ENCODE measurements at places on chromosomes 5 and 9.

DNA sequence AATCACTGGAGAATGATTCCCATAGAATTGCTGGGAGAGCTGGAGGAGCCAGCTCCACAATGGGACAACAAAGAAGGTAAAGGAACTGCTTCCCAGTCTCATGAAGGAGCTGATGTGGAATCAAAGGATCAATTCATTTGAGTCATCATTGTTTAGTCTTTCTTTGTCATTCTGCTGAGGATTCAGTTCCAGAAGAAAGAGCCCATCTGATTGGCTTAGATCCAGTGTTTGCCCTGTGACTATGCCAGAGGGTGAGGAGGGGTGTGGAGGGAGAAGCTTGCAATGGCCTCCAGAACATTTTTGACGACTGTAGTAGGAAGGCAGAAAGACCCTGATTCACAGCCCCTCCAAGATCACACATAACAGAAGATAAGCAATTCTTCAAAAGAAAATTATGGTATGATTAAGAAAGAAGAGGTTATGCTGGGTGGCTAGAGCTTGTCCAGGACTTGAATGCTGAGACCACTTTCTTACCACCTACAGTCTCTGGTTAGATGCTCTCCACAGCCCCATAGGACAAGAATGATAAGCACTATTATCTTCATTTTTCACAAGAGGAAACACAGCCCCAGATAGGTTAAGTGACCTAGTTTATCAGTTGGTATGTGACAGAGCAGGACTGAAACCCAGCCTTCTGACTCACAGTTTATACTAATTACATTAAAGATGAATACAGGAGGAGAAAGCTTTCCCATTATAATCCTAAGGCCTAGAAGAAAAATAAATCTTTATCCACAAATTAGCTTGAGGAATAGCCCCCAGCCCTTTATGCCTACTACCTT lies 363.1 kb downstream of the PRELID2 start:
- peak; percentile 18 for DNase-seq

DNA sequence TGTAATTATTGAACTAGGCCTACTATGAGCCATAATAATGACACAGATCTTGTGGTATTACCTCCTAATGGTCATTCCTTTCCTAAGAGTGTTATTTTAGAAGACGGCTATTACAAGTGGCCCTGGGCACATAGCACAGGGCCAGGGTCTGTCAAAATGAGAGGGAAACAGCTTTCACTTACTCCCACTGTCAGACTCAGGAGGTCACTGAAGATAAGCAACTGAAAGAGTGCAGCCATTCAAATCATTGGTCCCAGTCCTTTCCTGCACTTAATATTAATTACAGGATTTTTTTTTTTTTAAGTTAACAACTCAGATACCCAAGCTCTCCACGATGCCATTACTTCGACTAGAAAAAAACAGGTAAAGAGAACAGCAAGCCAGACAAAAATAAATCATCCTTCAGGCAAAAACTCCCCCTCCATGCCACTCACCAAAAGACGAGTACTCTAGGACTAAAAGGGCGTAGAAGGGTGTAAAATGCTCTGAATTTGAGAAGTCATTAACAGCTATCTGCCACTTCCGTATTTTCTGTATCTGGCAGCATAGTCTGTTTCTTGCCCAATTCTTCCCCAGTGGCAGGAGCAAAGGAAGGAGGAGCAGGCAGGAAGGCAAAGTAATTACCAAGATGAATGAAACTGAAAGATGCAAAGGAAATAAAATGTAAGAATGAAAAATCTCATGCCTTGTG lies 87.4 kb downstream of the ZNF608 start:
- no peak for DNase-seq

GRCh38 chr5:156460471-156460870 lies 133.5 kb downstream of the SGCD start:
- no peak for DNase-seq

- DNase-seq, result no peak
These were observed 155.4 kb upstream of the MAP3K1 start for GRCh38 chr5:56659971-56660370.

DNA sequence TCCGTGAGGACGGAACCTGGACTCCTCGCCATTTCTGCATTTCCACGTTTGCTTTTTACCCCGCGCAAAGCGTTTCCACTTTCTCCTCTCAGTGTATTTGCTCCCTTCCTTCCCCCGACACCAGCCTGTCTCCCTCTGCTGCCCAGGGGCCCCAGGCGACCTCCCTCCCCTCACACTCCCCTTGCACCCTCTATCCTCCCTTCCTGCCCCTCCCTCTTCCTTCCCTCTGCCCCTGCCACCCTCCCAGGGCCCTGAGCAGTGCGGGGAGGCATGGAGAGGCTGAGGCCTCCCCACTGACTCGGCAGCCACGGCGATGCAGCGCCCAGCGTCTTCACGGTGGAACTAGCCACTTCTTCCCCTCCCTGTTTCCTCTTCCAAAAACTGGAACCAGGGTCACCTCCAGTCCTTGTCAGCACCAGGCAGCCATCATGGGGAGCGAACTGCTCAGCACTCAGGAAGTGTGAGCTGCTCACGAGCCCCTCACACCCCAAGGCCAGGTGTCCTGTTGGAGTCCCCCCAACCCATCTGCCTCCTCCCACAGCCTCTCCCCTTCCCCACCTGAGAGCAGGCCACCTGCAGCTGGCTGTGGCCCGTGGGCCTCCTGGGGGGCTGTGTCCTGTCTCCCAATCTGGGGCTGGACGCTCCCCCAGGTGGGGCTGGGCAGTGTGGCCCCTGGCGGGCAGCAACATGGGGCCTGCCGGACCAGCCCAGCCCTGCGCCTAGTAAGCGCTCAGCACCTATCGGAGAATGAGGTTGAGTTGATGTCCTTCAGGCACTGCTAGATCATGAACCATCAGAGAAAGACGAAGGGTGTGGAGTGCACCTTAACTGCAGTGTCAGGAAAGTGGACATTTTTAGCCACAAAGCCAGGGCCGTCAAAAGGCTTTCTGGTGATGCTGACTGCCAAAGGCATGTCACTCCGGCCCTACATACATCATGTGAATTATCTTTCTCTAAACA lies 17.5 kb downstream of the UBE2QL1 start:
- DNase-seq, result no peak

DNA sequence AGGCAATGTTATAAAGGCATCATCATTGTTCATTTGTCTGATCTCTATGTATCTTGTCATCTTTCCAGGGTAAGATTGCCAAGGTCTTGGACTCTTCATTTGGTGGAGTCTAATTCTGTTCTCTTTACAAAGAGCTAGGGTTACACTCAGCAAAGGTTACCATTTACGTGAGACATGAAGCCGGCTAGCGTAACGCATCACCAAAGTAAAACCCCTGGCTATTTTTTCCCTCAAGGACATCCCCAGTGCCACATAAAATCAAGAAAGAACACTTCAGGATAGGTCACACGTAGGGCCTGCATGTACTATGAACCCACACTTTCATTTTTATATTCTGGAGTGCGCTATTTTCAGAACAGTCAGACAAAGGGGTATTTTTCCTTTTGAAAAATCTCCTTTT lies 20.0 kb upstream of the MYOT start:
- DNase-seq, result no peak

GRCh38 chr9:107816561-107817021 lies 327.0 kb upstream of the KLF4 start:
- no peak for DNase-seq

- no peak for DNase-seq
These were observed 86.7 kb upstream of the NFIB start for GRCh38 chr9:14400658-14400995.

DNA sequence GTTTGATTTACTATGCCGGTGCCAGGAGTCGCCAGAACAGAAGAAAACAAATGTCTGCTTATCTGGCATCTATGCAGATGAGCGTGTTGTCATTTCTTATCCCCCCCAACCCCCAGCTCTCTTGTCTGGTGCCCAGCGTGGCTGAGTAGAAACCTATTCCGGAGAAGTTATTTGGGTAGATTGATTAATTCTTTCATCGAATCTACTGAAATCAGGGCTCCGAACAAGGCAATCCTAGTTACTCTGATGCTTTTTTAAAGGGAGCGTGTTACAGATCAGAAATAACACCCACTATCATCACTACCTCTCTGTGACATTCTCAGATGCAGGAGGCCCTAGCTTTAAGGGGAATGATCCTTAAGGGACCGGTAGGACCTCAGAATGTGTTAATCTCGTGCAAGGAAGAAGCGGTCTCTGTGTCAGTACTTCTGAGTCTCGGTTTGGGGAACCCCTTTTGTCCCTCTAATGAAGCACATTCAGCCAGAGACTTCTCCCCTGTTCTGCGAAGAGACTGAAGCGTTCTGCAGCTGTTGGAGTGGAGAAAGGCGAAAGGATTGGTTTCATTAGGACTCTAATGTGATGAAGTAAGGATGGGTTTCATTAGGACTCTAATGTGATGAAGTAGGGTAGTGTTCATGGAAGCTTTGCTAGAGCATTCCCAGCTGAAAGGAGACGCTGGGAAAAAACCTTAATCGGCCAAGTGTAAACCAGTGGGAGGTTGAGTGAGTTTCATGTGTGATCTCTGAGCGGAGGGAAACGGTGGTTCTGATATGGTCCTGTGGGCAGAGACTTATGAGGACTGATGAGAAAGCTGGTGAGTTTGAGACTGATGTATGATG lies 1.5 kb downstream of the PIP5K1B start:
- no peak for DNase-seq

- DNase-seq, result no peak
These were observed 10.8 kb downstream of the TNFSF8 start for GRCh38 chr9:114919611-114920010.

- no peak for DNase-seq
These were observed 37.6 kb upstream of the EIF4EBP3 start for GRCh38 chr5:140509898-140510297.

DNA sequence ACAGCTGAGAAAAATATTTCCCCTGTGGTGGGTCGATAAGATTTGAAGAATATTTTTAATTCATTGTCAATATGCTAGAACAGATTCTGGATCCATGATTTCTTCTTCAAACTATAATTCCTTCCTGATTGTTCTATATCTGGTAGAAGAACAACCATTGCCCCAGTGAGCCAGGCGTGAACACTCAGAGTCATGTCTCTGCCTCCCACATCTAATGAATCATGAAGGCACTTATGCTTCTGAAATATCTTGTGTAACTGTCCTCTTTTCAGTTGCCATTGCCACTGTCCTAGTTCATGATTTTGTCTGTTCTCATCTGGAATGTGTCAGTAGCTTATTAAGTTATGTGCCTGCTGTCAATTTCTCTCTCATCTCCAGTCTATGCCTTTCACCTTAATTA lies 40.0 kb downstream of the GABRG2 start:
- no peak for DNase-seq

GRCh38 chr5:14453481-14453880 lies 128.1 kb upstream of the OTULINL start:
- DNase-seq, result no peak
